ENCODE measurements at places on chromosomes 6 and 20. TPM values are rescaled to one million over a fixed set of nuclear protein-coding genes. Genes with fewer than 3 reads are reported as not detected.

DNA sequence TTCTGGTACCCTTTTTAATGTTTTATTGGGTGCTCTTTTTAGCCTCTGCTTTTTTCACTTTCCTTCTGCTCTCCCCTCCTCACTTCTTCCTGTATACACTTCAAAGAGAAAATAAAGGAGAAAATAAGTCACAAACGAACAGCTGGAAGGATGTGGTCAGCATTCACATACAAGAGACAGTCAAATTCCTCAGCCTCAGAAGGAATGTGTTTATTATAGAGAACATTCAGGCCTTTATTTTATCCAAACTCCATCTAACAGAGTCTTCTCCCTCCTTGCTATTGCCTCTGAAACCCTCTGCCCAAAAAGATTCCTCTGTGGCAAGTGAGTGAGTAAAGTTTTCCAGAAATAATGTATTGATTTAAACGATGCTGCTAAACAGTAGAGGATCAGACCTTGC lies 490.4 kb downstream of the FRK start:
- H3K36me3 ChIP-seq, result no peaks in the 10 kb centered on the region
- H3K4me3 ChIP-seq, result no peak overlapping the region
- H3K27ac ChIP-seq, result no peak overlapping the region
- no peaks in the 10 kb centered on the region for H3K4me1 ChIP-seq

DNA sequence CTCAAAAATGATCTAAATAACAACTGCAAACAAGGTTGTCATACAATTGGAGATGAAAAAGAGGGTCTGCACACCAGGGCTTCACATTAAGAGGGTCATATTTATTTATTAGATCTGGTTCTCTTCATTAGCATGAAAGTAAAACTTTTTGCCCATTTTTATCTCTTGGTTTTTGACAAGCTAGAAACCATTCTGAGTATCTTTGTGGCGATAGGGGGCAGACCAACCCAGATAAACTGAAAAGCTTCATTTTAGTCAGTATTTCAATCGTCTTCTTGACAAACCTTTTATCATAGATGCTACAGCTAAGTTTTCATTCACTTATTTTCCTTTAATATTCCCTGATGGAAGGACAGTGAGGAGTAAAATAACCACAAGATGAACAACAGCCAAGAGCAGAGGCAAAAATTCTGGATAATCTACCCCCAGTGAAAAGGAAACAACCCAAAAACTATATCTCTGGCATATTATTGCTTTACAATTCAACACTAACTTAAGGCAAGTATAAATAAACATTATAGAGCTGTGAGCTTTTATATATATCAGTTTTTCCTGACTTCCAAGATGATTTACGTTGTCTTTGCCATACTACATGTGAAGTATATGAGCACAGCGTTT lies 45.2 kb downstream of the THEMIS start:
- no peak for DNase-seq
- H3K4me3 ChIP-seq, result no peak overlapping the region
- H3K36me3 ChIP-seq, result no peaks in the 10 kb centered on the region
- H3K27me3 ChIP-seq, result no peaks in the 10 kb centered on the region
- no peak overlapping the region for H3K27ac ChIP-seq
- H3K4me1 ChIP-seq, result no peaks in the 10 kb centered on the region

DNA sequence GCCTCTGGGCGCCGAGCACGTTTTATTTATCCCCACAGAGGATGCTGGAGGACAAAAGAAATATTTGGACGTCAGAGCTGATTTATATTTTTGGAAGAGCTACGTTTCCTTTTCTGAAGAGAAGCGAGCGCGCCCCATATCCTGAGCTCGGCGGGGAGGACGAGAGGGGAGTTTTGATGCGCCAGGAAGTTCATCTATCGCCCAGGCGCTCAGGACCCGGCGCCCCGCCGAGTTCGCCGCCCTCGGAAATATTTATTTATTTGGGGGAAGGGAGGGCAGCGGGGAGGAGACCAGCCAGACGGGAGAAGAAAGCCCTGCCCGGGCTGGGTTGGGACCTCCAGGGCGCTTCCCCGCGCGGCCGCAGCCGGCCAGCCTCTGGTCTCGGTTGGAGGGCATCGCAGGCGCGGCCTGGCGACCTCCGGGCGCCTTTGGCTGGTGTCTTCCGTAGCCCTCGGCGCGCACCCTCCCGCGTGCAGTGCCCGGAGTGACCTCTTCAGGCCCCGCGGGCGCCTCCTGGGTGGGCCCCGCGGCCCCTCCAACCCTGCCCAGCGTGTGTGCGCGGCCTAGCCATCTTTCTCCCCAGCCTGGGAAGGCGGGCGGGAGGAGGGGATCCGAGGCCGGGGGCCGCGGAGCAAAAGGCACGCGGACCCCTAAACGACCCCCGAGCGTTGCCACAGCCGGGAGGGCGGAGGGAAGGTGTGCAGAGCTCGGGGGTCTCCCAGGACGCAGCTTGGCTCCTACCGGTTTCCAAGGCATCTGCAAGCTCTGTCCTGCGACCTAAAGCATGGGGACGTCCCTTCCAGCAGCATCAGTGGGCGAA lies 5.4 kb upstream of the FOXF2 start:
- no peak overlapping the region for H3K27ac ChIP-seq
- H3K4me3 ChIP-seq, result no peak overlapping the region
- no peaks in the 10 kb centered on the region for H3K27me3 ChIP-seq
- DNase-seq, result no peak
- H3K4me1 ChIP-seq, result no peaks in the 10 kb centered on the region
- H3K36me3 ChIP-seq, result no peaks in the 10 kb centered on the region

DNA sequence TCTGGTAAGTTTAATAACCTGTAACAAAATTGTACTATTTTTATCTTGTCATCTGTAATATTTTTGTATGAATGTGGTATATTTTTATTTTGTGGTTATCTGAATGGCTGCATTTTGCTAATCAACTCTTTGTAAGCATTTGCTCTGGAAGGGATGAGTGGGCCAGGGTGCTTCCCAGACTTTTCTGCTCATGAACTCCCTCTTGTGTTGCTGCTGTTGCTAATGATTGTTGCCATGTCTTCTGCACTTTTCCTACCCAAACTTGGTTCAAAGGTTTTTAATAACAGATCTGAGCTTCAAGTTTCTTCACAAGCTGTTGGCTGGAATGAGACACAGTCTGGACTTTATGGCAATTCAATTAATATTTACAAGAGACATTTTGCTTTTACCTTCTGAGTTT lies 1005.7 kb downstream of the HACE1 start:
- H3K4me3 ChIP-seq, result no peak overlapping the region
- no peaks in the 10 kb centered on the region for H3K36me3 ChIP-seq
- DNase-seq, result no peak
- H3K4me1 ChIP-seq, result no peaks in the 10 kb centered on the region

Gene ISM1
- not detected for total RNA-seq

- H3K4me3 ChIP-seq, result no peak overlapping the region
- DNase-seq, result no peak
- H3K4me1 ChIP-seq, result no peaks in the 10 kb centered on the region
- H3K27me3 ChIP-seq, result peaks cover 95% of the 10 kb centered on the region
- H3K36me3 ChIP-seq, result no peaks in the 10 kb centered on the region
Measured at GRCh38 chr20:61644378-61645076, 392.5 kb downstream of the CDH4 start.

- H3K4me1 ChIP-seq, result no peaks in the 10 kb centered on the region
- no peaks in the 10 kb centered on the region for H3K27me3 ChIP-seq
- no peak overlapping the region for H3K27ac ChIP-seq
- no peaks in the 10 kb centered on the region for H3K36me3 ChIP-seq
- no peak overlapping the region for H3K4me3 ChIP-seq
- no peak for DNase-seq
Measured at GRCh38 chr6:119173249-119174084, 95.0 kb upstream of the FAM184A start.

DNA sequence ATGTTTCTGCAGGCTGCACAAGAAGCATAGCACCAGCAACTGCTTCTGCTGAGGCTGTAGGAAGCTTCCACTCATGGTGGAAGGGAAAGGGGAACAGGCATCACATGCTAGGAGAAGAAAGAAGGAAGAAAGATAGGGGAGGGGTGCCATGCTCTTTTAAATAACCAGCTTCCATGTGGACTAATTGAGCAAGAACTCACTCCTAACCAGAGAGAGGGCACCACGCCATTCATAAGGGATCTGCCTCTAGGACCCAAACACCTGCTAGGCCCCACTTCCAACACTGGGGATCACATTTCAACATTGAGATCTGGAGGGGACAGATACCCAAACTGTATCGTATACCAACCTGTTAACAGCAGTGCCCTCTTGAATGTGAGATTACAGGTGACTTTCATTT lies 46.9 kb upstream of the ARMC2 start:
- H3K4me3 ChIP-seq, result no peak overlapping the region
- no peaks in the 10 kb centered on the region for H3K36me3 ChIP-seq
- H3K4me1 ChIP-seq, result peaks cover 45% of the 10 kb centered on the region
- DNase-seq, result no peak
- H3K27ac ChIP-seq, result no peak overlapping the region

DNA sequence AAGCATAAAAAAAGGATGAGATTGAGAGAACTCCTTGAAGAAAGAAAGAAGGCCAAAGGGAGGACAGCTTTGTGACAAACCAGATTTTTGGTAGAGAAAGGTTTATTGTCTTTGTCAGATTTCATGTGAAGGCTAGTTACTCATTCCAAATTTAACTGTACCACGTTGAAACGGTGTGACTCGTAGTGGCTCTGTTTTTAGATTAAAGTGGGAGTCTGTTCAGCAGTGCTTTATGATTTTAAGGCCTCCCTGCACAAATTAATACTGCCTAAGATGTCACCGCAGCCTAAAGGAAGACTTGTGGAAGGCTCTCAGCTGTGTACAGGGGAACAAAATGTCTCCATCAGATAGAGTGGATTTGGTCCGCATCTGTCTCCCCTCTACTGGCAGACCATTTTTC lies 35.9 kb downstream of the CDC40 start:
- peaks cover 39% of the 10 kb centered on the region for H3K36me3 ChIP-seq
- H3K27me3 ChIP-seq, result no peaks in the 10 kb centered on the region
- H3K4me1 ChIP-seq, result no peaks in the 10 kb centered on the region
- H3K27ac ChIP-seq, result no peak overlapping the region
- no peak overlapping the region for H3K4me3 ChIP-seq
- no peak for DNase-seq

Measured in PC-9 (cell line).